CD4-positive, alpha-beta T cell (primary cell): ENCODE measurements at places on chromosomes 7 and 10. TPM values are rescaled to one million over a fixed set of nuclear protein-coding genes. Genes with fewer than 3 reads are reported as not detected.
A peak's percentile ranks its signal among the peaks of the same experiment; 100 is the strongest.

- DNase-seq = no peak
- no peak overlapping the region for H3K4me3 ChIP-seq
- no peaks in the 10 kb centered on the region for H3K36me3 ChIP-seq
- H3K4me1 ChIP-seq = no peaks in the 10 kb centered on the region
- no peak overlapping the region for H3K27ac ChIP-seq
Measured at GRCh38 chr7:37552030-37552429, 103.4 kb upstream of the ELMO1 start.

- no peak overlapping the region for H3K4me3 ChIP-seq
- peak overlapping the region; percentile 71 for H3K27ac ChIP-seq
- peaks cover 100% of the 10 kb centered on the region for H3K4me1 ChIP-seq
- no peak for DNase-seq
Measured at GRCh38 chr10:124703778-124704427, 40.3 kb downstream of the FAM53B start.

DNA sequence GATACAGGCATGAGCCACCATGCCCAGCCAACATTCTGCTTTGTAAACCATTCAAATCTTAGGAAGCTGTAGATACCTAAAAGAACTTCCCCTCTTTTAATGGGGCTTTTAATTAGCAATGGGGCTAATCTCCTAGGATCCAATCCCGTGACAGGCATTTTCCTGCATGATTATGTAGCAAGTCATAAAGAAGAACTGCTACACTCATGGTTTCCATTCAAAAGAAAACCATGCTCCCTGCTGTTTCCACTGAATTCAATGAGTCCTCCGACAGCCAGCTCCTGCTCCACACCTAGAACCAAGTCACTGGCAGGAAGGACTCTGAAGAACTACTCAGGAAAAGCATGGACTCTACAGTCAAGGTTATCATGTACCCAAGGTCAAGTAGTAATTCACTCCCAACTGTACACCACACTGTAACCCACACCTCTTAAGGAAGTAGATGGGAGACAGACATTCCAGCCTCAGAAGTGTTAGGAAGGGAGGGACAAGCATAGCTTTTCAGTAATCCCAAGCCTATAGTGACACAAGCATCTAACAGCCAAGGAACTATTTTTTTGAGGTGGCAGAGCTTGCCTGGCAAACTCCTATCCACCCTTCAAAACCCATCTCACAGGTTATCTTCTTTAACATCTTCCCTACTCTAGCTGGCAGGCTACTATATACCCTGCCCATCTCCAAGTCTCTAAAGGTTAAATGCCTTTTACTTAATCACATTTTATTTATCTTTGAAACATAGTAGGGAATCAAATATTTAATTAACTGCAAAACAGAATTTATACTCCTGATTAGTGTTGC lies 47.5 kb downstream of the CTBP2 start:
- H3K27me3 ChIP-seq = no peaks in the 10 kb centered on the region
- no peak overlapping the region for H3K4me3 ChIP-seq
- H3K27ac ChIP-seq = no peak overlapping the region
- no peak for DNase-seq
- no peaks in the 10 kb centered on the region for H3K36me3 ChIP-seq

GRCh38 chr7:70949862-70950261 lies 182.1 kb upstream of the GALNT17 start:
- no peak for DNase-seq
- no peaks in the 10 kb centered on the region for H3K4me1 ChIP-seq
- H3K36me3 ChIP-seq = no peaks in the 10 kb centered on the region
- H3K27ac ChIP-seq = no peak overlapping the region
- H3K4me3 ChIP-seq = no peak overlapping the region

DNA sequence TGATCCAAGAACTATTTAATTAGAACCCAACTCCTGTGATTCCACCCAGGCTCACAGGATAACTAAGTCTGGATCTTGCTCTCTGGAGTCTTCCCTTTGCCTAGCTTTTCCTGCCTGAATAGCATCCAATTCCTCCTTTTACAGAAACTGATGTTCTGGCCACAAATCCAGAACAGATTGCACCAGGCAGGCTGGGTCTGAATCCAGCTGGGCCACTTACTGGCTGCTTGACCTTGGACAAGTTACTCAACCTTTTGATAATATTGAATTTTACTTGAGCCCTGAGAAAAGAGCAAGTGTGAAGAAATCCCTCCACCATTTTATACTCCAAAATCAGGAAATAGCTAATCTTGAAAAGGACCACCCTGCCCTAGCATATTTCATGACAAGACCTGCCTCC lies 55.5 kb upstream of the SLC35G1 start:
- no peak for DNase-seq
- H3K27me3 ChIP-seq = no peaks in the 10 kb centered on the region
- no peak overlapping the region for H3K27ac ChIP-seq
- H3K4me1 ChIP-seq = no peaks in the 10 kb centered on the region

DNA sequence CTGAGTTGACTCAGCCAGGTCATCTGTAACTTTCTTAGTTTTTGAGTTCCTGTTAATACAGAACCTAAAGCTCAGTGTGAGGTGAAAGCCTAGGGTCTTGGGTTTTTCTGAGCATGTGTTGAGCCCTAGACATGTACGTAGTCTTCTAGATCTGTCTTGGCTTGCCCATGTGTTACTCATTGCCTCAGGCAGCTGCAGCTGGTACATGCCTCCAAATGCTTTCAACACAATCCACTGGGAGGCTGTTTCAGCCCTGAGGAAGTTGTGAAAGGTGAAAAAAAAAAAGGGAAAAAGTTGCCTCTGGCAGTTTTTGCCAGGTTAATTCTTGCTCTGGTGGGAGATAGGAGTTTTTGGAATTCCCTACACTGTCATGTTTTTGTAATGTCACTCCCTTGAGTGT lies 134.6 kb downstream of the RNF216 start:
- H3K4me3 ChIP-seq = no peak overlapping the region
- peaks cover 43% of the 10 kb centered on the region for H3K36me3 ChIP-seq
- H3K27me3 ChIP-seq = no peaks in the 10 kb centered on the region
- H3K4me1 ChIP-seq = peaks cover 30% of the 10 kb centered on the region

- H3K27ac ChIP-seq = no peak overlapping the region
- no peak overlapping the region for H3K4me3 ChIP-seq
- H3K27me3 ChIP-seq = no peaks in the 10 kb centered on the region
- DNase-seq = no peak
- H3K4me1 ChIP-seq = no peaks in the 10 kb centered on the region
- H3K36me3 ChIP-seq = peaks cover 50% of the 10 kb centered on the region
Measured at GRCh38 chr10:98168766-98169165, 34.3 kb downstream of the R3HCC1L start.

DNA sequence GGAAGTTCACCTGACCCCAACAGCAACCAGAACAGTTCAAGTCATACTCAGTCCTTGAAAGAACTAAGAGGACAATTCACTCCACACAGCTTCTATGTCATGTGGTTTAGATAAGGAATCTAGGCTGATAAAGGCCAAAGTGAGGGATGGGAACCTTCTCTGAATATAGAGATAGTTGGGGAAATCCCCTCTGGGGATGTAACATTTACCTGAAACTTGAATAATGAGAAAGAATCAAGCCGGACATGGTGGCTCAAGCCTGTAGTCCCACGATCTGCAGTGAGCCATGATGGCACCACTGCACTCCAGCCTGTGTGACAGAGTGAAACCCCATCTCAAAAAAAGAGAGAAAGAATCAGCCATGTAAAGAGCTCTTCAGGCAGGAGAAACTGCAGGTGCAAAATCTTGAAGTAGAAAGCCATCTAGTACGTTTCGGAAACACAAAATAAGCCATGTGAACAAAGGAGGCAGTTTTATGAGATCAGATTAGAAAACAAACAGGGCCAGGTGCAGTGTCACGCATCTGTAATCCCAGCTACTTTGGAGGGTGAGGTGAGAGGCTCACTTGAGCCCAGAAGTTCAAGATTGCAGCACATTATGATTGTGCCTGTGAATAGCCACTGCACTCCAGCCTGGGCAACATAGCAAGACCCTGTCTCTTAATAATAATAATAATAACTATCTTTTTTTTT lies 4.5 kb upstream of the DNMBP start:
- H3K4me1 ChIP-seq = peaks cover 7% of the 10 kb centered on the region
- H3K4me3 ChIP-seq = no peak overlapping the region
- DNase-seq = no peak
- no peak overlapping the region for H3K27ac ChIP-seq

DNA sequence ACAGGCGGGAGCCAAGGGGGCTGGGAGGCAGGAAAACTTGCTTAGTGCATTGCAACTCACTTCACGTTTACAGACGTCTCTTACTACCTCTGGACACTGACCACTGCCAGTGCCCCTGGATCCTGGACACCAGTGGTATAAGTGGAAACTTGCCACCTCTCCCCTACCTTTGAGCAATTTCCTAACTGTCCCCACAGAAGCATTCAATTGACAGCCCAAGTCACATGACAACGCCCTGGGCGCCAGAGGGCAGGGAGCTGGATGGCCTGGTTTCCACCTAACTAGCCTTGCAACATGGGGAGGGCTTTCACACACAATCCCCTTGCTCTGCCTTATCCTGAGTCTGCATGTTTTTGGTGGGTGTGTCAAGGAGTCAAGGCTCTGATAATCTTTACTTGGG lies 113.8 kb downstream of the DYNC2I1 start:
- DNase-seq = no peak
- peaks cover 3% of the 10 kb centered on the region for H3K4me1 ChIP-seq
- H3K4me3 ChIP-seq = no peak overlapping the region
- H3K27ac ChIP-seq = no peak overlapping the region
- H3K36me3 ChIP-seq = no peaks in the 10 kb centered on the region

GRCh38 chr7:122219253-122219865 lies 75.3 kb upstream of the AASS start:
- no peak for DNase-seq
- H3K4me1 ChIP-seq = no peaks in the 10 kb centered on the region
- no peak overlapping the region for H3K27ac ChIP-seq
- no peaks in the 10 kb centered on the region for H3K36me3 ChIP-seq

- no peak overlapping the region for H3K4me3 ChIP-seq
- H3K27ac ChIP-seq = no peak overlapping the region
- H3K27me3 ChIP-seq = peaks cover 3% of the 10 kb centered on the region
- no peaks in the 10 kb centered on the region for H3K4me1 ChIP-seq
- DNase-seq = no peak
Measured at GRCh38 chr7:67518580-67518979, 521.9 kb downstream of the TYW1 start.

- H3K27me3 ChIP-seq = no peaks in the 10 kb centered on the region
- no peak overlapping the region for H3K4me3 ChIP-seq
- no peaks in the 10 kb centered on the region for H3K4me1 ChIP-seq
- no peaks in the 10 kb centered on the region for H3K36me3 ChIP-seq
- H3K27ac ChIP-seq = no peak overlapping the region
Measured at GRCh38 chr7:133053321-133053891, 28.5 kb downstream of the CHCHD3 start.

The ECHS1 gene
- 7.6 TPM for total RNA-seq

The LRRN3 gene
- 6.0 TPM for total RNA-seq

The TAS2R41 gene
- 0.73 TPM for total RNA-seq

The GNAT3 gene
- total RNA-seq = not detected

The GBX1 gene
- not detected for total RNA-seq

The VWC2 gene
- total RNA-seq = not detected
